ENCODE measurements at places on chromosomes 5 and 9.

GRCh38 chr5:52731274-52732027 lies 56.3 kb upstream of the ITGA1 start:
- DNase-seq, result no peak

GRCh38 chr5:144815131-144815530 lies 644.5 kb downstream of the KCTD16 start:
- DNase-seq, result no peak

DNA sequence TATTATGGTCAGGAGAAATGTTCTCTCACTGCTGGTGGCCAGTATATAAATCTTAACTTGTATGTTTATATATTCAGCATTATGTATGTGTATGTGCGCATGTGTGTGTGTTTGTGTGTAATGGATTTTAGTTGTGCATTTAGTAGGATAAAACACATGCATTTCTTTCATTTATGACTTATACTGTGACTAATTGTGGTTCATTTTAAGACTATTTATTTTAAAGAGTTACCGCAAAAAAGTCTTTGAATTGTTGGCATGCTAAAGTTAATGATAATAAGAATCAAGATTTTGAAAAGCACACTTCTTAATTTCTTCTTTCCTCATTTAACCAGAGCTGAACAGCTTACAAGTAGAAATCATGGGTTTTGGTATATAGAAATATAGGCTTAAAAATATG lies 60.9 kb downstream of the RAI14 start:
- no peak for DNase-seq

DNA sequence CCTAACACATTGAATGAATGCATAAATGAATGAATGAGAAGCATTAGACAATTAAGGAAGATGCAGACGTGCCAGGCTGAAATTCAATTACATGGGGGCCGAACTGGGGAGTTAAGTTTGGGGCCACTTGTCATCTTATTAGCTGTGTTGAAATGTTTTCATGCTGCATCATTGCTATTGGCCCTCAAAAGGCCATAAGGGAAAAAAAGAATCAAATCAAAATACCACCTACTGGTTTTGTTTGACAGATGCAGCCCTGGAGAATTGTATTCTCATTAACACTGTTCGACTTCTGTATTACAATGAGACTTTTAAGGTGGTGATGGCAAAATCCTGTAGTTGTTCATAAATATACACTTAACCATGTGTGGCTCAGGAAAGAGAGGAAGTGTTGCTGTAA lies 38.4 kb downstream of the UBE2QL1 start:
- no peak for DNase-seq

GRCh38 chr9:90795084-90795483 lies 6.5 kb upstream of the SYK start:
- DNase-seq, result no peak

GRCh38 chr5:121408778-121409177 lies 442.9 kb upstream of the FTMT start:
- no peak for DNase-seq

GRCh38 chr5:147780924-147781573 lies 1.5 kb downstream of the JAKMIP2 start:
- no peak for DNase-seq

DNA sequence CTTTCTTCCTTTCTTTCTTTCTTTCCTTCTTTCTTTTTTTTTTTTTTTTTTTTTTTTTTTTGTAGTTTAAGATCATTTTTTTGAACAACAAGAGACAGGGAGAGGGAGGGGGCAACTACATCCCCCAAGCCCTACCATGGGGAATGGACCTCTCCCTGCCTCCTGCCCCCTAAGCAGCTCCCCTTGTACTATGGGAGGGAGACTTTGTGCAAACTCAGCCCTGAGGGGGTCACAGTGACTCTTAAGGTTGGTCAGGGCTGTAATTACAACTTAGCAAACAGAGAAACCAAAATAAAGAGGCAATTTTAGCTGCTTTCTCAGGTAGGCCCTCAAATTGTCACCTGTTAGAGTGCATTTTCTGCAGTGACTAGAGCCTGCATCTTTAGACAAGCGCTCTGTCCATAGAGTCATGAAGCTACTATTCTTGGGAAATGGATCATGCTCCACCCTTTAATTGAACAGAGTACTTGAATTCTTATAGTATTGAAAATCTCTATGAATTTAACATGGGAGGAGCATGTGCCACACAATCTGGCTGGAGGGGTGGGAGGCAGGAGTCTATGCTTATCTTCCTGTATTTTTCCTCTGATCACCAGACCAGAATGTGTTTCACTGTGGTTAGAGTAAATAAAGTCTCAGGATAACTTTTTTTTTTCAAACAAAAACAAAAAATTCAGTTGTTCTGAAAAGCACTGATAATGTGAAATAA lies 24.3 kb upstream of the PIK3R1 start:
- DNase-seq, result no peak

- DNase-seq, result peak; percentile 75
Observed at GRCh38 chr9:22244139-22245011, 202.2 kb upstream of the DMRTA1 start.

GRCh38 chr5:16759147-16759773 lies 142.5 kb upstream of the RETREG1 start:
- DNase-seq, result no peak

- DNase-seq, result no peak
Observed at GRCh38 chr9:100033877-100034551, 64.8 kb downstream of the ERP44 start.

DNA sequence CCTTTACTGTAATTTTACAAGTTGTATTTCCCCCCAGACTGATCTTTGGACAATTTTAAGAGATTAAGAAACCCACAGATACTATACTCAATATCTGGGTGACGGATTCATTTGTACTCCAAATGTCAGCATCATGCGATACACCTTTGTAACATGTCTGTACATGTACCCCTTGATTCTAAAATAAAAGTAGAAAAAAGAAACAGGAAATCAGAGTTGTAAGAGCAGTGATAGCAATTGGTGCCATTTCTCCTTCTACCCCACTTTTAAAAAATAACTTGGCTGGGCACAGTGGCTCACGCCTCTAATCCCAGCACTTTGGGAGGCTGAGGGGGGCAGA lies 116.9 kb downstream of the FGF1 start:
- no peak for DNase-seq

- DNase-seq, result no peak
Observed at GRCh38 chr9:72476617-72477437, 44.6 kb upstream of the TMC1 start.

DNA sequence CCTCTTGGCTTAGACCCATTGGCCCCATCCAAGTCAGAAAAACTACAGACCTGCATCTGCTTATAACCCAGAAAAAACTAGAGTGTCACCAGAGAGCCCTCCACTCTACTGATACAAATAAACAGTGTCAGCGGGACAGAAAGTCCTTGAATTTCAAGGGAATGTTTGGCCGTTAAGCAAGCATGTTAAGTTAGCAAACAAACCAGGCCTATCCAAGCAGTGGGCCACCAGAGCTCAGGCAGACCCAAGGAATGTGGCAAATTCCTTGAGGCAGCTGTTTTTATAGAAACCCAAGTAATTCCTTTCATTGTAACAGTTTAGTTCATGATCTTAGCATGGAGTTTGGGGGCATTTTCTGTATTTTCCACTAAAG lies 70.9 kb downstream of the PRLR start:
- DNase-seq, result no peak

GRCh38 chr5:16489322-16489791 lies 23.8 kb upstream of the ZNF622 start:
- peak; percentile 24 for DNase-seq

- DNase-seq, result no peak
Observed at GRCh38 chr9:114366334-114367128, 21.3 kb downstream of the AKNA start.

GRCh38 chr9:69647804-69648203 lies 24.4 kb downstream of the APBA1 start:
- DNase-seq, result no peak

GRCh38 chr9:106179191-106179590 lies 484.9 kb downstream of the TMEM38B start:
- DNase-seq, result no peak

DNA sequence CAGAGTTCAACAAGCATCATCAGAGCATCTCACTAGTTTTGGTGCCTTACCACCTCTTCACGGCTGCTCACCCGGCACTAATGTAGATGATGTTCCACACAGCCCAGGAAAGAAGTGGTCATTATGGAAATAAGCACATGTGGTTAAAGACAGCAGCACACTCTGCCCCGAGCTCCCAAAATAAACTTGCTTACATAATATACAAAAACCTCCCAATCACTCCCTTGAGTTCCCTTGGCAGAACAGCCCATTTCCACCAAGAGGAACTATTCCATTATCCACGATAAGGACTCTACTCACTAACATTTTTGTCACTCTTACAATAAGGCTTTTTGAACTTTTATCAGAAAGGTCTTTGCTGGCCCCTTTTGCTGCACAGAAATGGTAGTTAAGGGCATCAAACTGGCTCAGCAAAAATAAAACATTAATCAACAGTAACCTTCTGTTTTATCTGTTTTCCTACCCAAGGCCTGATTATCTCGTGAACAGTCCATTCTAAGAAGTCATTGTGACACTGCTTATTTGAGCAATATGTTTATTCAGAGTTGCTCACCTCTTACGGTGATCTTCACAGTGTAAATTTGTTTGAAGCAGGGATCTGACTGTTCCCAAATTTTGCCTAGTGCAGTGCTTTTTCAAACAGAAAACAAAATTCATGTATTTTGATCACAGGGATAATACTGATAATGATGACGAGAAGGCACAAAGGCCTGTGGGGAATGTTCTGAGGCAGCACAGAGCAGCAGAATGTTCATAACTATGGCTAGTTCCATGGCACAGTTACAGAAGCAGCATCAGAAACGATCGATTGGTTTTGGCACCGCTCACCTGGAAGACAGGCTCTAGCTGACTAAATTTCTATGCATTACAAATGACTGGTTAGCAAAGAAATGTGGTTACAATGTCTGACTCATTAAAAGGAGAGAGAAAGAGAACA lies 399.8 kb upstream of the PIK3R1 start:
- no peak for DNase-seq

DNA sequence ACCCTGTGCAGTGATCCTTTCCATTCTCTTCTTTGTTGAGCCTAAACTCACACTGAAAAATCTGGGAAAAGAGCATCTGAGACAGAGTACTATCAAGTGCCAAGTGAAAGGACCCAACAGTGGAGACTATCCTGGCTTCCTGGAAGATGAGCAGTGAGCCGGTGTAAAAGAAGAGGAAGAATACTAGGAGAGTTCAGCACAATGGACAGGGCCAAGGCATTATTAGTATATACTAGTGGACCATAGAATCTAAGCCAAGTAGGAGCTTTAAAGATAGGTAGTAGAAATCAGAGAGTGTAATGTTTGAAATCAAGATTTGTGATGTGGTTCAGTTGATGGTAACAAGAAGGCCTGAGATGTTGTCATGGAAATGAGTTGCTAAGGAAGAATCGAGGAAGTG lies 140.8 kb downstream of the CAMK4 start:
- no peak for DNase-seq

- DNase-seq, result no peak
Observed at GRCh38 chr5:132054031-132054696, 6.3 kb upstream of the IL3 start.

DNA sequence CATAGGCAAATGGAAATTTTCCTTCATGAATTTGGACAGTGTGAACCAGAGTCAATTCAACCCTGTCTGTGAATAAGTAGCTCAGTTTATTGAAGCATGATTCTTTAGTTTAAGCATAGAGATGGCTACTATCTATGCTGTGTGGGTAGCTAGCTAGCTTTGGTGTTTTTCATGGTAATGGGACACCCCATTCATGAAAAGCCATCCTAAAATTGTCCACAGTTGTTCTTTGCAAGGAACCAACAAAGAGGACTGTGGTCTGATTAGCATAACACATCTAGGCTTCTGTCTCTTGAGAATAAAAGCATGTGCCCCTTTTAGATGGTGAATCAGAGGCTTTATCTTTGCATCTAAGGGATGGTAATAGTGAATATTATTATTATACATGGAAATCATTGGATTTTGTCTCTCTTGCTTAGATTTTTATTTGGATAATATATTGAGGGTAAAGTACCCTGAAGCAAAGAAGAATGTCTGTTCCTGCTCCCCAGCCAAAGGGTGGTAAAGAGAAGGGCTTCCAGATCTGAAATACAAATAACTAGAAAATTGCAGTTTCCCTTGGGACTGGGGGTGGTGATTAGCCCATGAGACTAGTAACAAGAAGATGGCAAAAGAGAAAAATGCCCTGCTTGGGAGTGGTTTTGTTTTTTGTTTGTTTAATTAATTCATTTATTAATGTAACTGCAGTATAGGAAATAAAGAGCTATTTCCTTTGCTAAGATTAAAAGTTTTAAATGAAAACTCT lies 624.2 kb upstream of the ZNF608 start:
- DNase-seq, result no peak

- DNase-seq, result no peak
Observed at GRCh38 chr9:82320566-82320965, 332.0 kb downstream of the SPATA31D1 start.

GRCh38 chr5:168449166-168449565 lies 37.1 kb upstream of the RARS1 start:
- DNase-seq, result no peak

GRCh38 chr9:124365036-124365435 lies 50.2 kb downstream of the PSMB7 start:
- no peak for DNase-seq

Measured in AML-193 (cell line).